Fibroblast of skin of right quadriceps (primary cell): ENCODE measurements at places on chromosomes 7 and 10.

GRCh38 chr10:30931094-30931493, 100.6 kb downstream of the ZNF438 start:
- no peak for DNase-seq

DNA sequence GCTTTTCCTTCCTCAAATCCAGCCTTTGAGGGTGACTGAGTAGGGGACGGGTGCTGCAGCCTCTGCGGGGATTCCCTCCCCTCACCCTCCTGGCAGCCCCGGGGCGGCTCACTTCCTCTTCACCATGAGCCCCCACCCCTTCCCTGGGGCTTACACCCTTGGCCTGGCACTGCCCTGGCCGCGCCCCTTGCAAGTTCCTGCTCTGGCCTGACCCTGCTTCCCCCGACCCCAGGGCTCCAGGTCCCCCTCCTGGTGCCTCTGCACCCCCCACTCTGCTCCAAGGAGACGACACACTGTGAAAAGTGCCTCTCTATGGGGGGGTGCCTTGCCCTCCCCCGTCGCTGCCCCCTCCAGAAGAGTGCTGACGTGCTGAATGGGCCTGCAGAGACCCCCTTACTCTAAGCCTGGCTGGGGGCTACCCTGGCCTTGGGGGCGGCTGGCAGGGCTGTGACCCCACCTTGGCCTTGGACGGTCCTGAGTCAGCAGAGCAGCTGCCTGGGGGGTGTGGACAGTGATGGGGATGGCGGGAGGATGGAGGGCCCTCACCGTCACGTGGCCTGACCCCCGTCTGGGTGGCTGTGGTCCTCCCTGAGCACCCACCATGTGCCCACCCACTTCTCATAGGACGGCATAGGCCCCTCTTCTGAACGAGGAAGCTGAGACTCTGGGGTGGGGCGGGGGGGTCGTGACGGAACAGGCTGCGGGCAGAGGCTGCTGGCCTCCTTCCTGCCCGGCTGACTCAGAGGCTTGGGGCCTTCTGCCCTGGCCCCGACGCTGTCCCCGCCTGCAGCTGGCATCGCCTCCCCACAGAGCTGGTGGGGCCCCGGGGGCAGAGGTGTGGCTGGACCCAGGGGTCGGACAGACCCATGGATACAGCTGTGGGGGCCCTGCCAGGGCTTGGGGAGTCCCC, 9.8 kb downstream of the LFNG start:
- DNase-seq = no peak

DNA sequence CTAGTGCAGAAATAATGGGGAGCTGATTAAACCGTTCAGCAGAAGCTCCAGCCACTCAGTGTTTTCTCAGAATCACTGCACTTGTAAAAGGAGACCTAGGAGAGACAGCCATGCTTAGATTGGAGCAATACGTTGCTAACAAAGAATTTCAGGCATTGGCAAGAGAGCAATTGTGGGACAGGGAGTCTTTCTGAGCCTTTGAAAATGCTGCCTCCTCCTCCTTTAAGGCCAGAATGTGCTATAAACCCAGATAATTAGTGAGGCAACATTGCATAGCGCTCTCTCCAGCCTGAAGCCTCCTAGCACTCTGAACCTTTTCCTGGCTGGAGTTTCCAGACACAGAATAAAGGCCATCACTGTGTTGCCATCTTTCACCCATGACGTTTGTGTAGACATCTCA, 18.5 kb upstream of the PTPRN2 start:
- no peak for DNase-seq

- no peak for DNase-seq
These were observed 6.4 kb downstream of the HEPACAM2 start for GRCh38 chr7:93219868-93220267.

DNA sequence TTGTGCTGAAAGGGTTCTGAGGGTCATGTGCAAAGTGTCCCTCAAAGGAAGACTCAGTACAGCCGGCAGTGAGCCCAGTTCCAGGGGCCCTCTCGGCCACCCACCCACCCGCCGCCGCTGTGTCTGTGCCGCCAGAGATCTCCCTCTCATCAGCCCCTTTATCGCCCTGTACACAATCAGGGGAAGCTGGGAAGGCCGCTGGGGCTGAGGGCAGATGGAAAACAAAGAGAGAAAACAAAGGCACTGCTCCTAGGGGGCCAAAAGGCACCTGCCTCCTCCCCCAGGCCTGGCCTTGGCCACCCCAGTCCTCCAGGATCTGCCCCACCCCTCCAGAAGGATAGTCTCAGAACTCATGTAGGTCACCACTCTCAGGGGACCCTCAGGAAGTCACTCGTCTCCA, 67.0 kb downstream of the ZMIZ1 start:
- DNase-seq = no peak

DNA sequence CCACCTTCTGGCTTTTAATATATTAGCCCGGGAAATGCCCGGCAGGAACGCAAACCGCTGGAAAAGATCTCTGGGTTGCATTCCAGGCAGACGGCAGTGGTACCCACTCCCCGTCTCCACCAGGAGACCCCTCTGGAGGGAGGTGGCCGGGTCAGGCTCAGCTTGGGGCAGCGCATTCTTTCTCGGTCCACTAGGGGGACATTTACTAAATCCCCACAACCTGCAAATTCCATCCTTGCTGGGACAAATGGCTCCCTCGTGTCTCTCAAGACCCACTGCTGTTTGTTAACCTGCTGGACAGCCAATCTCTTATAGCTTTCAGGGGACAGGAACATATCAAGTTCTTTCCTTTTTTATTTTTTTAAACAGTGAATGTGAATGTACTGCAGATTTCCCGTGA, 45.8 kb upstream of the CARD11 start:
- no peak for DNase-seq

DNA sequence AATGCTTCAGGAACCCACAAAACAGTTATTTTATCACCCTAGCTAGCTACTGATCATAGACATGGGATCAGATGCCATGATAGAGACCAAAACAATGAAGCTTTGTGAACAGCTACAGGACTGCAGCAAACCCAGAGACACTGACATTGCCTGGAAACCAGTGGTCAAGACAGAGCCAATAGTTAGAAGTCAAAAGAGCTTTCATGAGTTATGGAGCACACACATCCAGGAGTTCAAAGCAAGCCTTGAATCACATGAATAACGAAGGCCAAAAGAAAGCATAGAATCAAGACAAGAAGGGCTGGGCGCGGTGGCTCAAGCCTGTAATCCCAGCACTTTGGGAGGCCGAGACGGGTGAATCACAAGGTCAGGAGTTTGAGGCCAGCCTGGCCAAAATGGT, 34.5 kb upstream of the GSAP start:
- no peak for DNase-seq

DNA sequence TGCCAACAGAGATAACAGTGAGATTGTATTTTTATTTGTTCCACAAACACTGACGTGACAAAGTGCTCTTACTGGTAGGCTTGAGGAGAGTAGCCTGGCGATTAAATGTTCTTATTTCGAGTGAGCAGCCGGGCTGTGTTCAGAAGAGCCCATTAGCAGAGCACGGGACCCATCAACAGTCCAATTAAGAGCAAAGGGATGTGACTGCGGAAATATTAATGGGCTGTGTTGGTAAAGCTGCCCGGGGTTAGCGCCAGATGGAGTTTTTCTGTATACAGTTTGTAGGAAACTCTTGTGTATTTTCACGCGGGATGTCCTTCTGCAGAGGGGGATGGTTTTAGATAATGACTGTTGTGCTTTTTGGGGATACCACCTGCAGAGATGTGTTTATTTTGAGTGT, 104.3 kb downstream of the KIAA1217 start:
- no peak for DNase-seq

DNA sequence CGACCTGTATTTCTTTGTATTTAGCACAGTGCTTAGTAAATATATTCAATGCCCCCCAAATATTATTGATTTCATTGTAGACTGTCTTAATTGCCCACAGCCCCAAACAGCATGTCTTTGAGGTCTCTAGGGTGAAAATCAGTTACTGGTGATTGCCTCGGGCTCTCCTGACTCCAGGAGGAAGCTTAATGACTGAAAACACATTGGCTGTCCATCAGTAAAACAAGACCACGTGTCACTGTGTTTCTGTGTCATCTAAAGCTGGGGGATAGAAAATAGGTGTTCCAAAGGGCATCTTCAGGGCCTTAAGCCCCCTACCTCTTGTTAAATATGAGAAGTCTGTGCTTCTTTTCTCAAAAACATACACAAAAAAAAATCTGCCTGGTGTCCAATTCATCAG, 67.9 kb downstream of the CACNA2D1 start:
- DNase-seq = no peak

DNA sequence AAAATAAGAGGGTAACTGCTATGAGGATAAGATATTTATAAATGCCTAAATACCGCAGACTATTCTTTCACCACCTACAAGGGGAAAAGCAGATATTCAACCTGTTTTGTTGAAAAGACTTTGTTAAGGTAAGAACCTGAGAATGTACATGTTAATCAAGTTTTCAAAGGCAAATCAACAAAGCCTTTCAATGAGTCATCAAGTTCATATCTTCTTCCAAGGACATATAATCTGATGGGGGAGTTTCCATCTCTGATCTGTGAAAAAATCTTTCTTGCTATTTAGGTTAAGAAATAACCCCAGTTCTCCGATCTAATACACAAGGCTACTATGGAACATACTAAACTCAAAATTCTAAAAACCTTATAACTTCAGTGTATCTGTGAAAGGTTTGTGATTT, 40.0 kb upstream of the ANLN start:
- DNase-seq = no peak

GRCh38 chr7:131302876-131303707, 24.6 kb upstream of the MKLN1 start:
- DNase-seq = peak; percentile 16

- no peak for DNase-seq
These were observed 69.1 kb downstream of the VPS41 start for GRCh38 chr7:38839851-38840250.
